ENCODE measurements at places on chromosomes 11 and 22.

DNA sequence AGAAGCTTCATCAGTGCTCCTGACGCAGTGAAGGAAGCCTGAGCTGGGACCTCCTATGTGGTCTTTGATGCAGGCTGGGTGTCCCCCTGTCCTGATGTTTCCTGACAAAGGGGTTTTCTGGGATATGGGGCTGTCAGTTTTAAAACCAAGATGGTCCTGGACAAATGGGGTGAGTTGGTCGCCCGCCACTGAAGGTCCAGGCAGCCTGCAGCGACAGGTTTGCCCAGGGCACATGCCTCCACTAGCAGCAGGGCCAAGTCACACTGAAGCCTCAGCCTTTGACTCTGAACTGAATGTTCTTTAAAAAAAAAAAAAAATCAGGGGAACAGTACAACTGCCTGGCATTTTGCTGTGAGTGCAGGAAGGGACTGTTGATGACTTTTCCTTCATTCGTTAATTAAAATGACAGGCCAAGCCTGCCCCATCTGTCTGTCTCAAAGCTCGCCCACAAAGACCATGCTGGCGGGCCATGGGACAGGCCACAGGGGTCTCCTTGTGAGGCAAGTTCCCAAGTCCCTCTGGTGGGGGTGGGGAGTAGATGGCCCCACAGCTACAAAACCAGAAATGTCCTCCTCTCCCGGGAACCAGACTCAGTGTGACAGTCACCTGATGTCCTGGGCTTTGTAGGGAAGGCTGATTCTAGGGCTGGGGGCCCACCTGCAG, 274.8 kb downstream of the CTTN start:
- no peak for DNase-seq

DNA sequence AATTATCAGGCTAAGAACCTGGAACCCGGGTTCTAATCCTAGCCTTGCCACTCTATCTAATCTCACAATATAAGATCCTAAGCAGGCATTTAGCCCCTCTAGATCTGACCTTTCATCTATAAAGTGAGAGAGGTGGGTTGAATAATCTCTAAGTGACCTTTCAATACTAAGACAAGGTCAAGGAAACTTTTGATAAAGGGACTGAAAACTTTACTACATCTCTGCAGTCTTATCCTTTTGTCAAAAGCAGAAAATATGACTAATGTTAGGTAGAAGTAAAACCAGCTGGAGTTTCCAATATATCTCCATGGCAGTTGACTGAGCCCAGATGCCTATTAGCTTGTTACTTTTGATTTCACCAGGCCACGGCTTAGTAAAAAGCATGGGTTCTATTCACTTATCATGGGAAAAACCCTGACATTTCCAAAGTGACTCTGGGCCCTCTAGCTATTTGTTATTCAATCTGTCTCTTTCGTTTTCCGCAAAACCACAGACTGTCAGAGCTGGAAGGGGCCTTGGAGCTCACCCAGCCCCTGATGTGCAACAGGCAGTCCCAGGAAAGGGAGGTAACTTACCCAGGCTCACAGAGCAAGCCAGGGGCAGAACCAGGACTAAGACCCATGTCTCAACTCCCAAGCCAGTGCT, 75.8 kb downstream of the RAB30 start:
- no peak for DNase-seq

GRCh38 chr11:1193326-1194230, 29.3 kb upstream of the MUC5B start:
- no peak for DNase-seq

DNA sequence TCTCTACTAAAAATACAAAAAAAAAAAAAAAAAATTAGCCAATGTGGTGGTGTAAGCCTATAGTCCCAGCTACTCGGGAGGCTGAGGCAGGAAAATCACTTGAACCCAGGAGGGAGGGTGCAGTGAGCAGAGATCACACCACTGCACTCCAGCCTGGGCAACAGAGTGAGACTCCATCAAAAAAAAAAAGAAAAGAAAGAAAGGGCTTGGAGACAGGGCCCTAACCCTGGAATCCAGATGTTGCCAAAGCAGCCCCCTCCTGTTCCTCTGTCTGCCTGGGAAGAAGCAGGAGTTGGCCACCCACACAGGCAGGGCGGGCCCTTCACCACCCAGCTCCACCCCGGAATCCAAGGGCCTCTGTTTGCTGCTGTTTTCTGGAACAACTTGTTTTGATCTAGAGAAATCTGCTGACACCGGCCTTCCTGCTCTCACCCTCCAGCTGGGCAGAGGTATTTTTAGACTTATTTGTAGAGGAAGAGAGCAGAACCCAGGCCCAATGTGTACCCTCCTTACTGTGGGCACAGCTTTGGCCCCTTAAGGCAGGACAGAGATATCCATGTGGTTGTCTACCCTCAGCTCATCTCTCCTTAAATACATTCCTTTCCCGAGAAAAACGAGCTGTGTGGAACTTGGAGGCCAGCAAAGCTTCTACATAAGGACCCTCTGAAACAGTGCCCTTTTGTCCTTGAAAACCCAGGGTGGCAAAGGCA, 2.7 kb upstream of the NEAT1 start:
- DNase-seq: no peak

GRCh38 chr11:86089659-86090058, 20.8 kb upstream of the PICALM start:
- DNase-seq: no peak

DNA sequence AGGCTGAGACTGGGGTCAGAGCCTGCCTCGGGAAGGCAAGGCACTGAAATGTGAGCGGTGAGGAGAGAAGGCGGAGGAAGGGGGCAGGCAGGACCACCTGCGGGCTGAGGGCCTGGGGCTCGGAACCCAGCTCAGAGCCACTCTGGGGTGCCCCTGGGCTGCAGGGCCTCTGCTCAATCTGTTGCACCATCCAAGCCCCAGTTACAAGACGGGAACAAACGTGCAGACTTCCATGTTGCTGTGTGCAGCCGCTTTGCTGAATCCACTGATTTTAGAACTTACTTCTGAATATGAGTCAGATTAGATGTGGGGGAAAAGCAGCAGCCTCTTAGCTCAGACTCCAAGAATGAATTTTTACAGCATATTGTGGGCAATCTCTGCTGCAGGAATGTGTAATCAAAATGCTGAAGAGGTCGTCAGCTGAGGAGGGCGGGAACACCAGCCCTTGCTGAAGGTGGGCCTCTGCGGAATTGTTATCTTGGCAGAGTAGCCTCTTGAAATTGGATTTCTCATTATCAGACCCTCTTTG, 21.6 kb downstream of the PARVG start:
- no peak for DNase-seq

DNA sequence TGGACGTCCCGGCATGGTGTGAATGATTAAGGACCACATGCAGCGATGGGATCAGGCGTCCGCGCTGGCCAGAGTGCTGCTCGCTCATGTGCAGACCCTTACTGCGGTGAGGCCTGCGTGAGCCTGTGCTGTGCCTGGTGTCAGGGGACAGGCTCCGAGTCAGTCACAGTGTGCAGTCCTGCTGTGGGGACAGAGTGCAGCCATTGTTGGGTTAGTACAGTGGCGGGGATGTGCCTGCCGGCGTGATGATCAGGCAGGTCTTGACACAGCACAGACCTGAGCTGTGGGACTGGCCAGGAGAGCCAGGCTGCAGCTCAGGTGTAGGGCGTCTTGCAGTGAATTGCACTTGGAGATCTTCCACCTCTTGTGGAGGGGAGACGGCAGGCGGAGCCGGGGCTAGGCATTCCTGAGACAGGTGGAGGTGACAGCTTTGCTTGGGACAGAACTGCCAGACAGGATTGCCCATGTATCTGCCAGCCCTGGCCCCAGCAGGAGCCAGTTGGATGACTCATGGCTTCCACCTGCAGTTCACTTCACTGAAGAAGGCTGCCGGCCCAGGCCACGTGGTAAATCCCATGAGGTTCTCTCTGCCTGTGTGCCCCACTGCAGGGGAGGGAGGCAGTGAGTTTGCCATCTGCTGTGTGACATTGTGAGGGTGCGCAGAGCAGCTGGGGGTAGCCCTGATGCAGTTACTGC, 17.3 kb downstream of the TRMU start:
- no peak for DNase-seq

DNA sequence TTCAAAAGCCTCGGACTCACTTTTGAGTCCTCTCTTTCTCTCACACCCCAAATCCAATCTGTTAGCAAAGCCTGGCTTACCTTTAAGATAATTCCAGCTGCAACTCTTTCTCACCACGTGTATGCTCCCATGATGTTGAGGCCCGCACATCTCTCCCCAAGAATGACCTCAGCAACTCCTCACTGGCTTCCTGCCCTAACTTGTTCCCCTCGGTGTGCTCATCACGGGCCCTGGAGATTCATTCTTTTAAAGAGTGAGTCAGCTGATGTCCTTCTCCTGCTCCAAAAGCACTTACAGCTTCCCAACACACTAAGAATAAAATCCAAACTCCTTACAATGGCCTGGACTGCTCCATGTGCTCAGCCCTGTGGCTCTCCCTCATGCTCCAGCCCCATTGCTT, 1041.3 kb downstream of the OPCML start:
- no peak for DNase-seq
